Activated effector memory CD4-positive, alpha-beta T cell treated with Interleukin-2 at 50 U/mL for 16 hours (primary cell): ENCODE measurements at places on chromosomes 13 and 19.
A peak's percentile ranks its signal among the peaks of the same experiment; 100 is the strongest.

- peak; percentile 25 for DNase-seq
These were observed 18.1 kb upstream of the LRP3 start for GRCh38 chr19:33175886-33176669.

DNA sequence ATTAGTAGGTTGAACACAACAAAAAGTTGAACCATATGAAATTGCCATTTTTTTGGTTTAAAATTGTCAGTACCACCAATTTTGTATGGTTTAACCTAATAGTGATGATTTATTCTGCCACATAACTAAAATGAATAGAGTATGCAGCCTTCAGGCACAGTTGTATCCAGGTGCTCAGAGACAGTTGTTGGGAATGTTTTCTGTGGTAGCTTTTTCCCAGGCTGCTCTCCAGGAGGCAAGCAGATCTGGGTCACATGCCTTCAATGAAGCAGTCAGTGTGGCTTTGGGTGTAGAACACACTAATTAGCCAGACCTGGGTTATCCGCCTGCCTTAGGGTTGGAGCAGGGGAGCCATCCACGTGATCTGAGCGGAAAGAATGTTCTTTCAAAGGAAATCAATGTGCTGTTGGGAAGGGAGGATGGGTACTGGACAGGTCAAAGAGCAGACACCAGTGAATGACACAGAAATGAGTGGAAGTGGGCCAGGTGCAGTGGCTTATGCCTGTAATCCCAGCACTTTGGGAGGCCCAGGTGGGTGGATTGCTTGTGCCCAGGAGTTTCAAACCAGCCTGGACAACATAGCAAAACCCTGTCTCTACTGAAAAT, 28.6 kb downstream of the MARK4 start:
- DNase-seq, result no peak

GRCh38 chr13:99258210-99258860, at the start of gene GPR18:
GPR18 (minus strand) TSS chr13:99258379; CDS start chr13:99255872, 2,507 bp downstream.
- DNase-seq, result no peak

DNA sequence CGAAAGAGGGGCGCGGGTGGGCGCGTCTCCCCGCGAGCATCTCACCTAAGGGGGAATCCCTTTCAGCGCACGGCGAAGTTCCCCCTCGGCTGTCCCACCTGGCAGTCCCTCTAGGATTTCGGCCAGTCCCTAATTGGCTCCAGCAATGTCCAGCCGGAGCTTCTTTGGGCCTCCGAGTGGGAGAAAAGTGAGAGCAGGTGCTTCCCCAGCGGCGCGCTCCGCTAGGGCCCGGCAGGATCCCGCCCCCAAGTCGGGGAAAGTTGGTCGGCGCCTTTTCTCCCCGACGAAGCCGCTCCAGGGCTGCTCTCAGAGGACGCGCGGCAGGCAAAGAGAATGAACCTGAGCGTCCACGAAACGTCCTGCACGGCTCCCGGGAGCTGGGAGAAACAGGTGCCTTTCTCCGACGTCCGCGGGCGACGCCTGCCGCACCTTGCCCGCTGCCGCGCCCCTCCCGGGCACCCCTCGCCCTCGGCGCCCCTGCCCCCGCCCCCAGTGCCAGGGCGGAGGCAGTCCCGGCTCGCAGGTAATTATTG, 366 bp upstream of the KL start:
- DNase-seq, result no peak

- DNase-seq, result no peak
These were observed 9.0 kb upstream of the ATXN8OS start for GRCh38 chr13:70098669-70099068.

DNA sequence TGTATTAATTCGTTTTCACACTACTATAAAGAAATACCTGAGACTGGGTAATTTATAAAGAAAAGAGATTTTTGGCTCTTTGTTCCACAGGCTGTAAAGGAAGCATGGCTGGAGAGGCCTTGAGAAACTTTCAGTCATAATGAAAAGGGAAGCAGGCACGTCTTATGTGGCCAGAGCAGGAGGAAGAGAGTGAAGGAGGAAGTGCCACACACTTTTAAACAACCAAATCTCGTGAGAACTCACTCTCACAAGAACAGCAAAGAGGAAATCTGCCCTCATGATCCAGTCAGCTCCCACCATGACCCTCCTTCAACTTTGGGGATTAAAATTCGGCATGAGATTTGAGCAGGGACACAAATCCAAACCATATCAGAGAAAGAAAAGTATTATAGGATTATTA, 1255.9 kb upstream of the MIR17HG start:
- DNase-seq, result no peak

DNA sequence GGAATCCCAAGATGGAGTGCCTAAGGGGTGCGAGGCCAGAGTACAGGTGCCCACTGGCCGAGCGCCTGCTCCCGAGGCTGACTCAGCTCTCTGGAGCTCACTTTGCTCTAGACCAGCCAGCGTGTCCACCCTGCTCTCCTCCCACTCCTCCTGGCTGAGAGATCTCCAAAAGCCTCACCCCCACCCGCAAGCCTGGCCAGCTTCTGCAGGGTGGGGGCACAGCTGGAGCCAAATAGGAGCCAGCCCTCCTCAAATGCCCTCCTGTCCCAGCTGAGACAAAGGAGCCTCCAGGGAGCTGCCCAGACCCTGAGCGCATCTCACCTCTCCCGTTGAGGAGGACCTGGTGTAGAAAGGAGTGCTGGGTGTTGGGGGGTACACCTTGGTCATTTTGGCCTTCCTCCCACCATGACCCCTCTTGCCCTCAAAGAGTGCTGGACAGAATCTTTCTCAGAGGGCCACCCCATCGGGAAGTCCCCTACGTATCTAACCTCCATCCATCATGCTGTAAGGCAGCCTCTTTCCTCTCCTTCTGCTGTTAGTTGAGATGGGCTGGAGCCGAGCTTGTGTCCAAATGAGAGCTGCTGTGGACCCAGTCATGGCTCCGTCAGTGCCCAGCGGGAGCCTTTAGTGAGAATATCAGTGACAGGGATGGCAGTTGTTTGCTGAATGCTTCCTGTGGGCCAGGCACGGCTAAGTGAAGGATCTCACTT, 123.9 kb upstream of the VSTM2B start:
- DNase-seq, result no peak

GRCh38 chr19:10587022-10587838, at the start of gene AP1M2:
AP1M2 (minus strand) TSS chr19:10587312; CDS start chr19:10587231, 81 bp downstream.
- no peak for DNase-seq

GRCh38 chr13:111623208-111623607, 302.8 kb downstream of the TEX29 start:
- DNase-seq, result no peak

GRCh38 chr13:50129706-50130122, 114.5 kb downstream of the KCNRG start:
- no peak for DNase-seq

- DNase-seq, result no peak
These were observed 69.9 kb downstream of the RUBCNL start for GRCh38 chr13:46317120-46317519.

- DNase-seq, result no peak
These were observed 47.1 kb downstream of the USPL1 start for GRCh38 chr13:30664689-30665275.

GRCh38 chr19:29587518-29587986, 18.5 kb upstream of the POP4 start:
- DNase-seq, result peak; percentile 49

DNA sequence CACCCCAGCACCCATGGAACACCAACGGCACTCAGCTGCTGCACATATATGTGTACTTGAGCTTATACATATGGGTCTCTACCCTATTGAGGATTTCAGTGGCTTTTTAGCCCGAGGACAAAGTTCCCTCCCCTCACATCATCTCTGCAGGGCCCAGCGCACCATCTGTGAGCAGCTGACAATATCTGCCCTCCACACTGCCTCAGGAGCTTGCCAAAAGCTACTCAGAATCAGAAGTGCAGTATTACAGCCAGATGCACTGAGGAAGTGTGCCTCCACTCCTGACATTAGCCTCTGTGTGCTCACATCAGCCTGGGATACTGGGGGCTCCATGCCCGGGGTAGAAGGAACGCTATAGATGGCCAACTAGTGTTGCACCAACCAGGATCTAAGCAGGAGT, 903.9 kb downstream of the UQCRFS1 start:
- DNase-seq, result no peak

GRCh38 chr13:24116131-24116530, 44.4 kb upstream of the SPATA13 start:
- no peak for DNase-seq

DNA sequence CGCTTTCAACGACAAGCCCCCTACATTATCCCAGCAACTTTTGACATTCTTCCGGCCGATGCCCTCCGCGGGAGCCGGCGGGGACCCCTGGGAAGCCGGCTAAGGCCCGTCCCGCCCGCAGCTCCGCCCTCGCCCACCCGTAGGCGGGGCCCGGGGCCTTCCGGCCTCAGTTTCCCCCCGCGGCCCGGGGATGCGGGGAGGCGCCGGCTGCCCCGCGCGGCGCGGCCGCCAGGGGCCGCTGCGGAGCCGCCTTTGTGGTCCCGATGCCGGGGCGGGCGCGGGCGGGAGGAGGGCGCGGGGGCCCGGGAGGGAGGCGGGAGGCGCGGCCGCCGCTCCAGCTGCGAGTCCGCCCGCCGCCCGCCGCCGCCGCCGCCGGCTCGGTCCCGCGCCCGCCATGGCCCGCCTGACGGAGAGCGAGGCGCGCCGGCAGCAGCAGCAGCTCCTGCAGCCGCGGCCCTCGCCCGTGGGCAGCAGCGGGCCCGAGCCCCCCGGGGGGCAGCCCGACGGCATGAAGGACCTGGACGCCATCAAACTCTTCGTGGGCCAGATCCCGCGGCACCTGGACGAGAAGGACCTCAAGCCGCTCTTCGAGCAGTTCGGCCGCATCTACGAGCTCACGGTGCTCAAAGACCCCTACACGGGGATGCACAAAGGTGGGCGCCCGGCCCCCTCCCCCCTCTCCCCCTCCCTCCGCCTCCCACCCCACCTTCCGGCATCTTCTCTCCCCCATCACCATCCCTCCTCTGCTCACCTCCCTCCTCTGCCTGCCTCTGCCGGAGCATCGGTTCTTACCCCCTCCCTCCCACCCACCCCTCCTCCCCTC, at the start of gene CELF5:
Gene CELF5 (plus strand): TSS at position 316 of the 823 bp plus-strand sequence. CDS start 79 bp downstream, at position 395.
- peak; percentile 43 for DNase-seq

- DNase-seq, result no peak
These were observed 196.0 kb upstream of the GPR12 start for GRCh38 chr13:26956522-26957142.

DNA sequence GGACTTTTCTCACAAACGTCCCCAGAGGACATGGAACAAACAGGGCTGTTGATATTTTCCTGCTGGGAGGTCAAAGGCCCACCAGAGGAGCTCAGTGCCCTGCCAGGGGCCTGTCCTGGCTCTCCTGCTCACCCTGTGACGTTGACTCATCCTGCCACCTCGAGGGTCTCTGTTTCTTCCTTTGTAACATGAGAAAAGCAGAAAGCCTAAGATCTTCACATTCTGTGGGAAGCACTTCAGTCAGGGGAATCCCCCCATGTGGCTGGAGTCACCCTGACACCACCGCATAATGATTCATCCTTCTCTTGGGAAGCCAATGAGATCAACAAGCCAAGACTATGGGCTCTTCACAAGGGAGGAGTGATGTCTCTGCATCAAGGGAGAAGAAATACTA, 147.9 kb downstream of the KATNAL1 start:
- DNase-seq, result no peak

DNA sequence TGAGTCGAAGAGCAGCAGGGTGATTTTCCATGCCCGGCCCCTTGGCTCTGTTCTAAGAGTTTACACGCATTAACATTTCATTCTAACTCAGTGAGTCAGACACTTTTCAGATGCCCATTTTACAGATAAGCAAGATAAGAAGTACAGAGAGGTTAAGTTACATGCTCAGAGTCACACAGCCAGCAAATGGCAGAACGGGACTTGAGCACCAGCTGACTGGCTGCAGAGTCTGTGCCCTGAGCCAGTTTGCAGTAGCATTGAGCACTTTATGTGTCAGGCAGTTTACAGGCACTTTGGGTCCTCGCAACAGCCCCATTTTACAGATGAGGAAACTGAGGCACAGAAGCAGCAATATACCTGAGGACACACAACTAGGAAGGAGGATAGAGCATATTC, 19.0 kb downstream of the CCDC8 start:
- no peak for DNase-seq

DNA sequence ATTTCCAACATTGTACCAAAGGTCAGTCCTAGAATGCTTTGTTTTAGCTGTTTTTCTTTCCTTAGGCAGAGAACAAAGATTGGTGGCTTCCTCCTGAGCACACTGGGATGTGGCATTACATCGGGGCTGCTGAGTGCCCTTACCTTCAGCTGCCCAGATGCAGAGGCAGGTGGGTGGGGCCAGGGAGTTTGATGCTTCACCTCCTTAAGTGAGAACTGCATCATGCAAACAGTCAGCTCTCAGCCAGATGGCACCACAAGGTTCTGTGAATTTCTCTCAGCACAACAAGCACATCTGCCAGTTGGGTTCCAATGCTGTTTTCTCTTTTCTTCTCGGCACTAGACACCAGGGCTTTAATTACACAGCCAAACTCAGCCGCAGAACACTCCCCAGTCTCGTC, 87.4 kb upstream of the UBL3 start:
- DNase-seq, result peak; percentile 57

GRCh38 chr19:35756377-35757230, at the start of gene HSPB6:
HSPB6 (minus strand) TSS chr19:35757029; CDS start chr19:35757008, 21 bp downstream.
- no peak for DNase-seq

DNA sequence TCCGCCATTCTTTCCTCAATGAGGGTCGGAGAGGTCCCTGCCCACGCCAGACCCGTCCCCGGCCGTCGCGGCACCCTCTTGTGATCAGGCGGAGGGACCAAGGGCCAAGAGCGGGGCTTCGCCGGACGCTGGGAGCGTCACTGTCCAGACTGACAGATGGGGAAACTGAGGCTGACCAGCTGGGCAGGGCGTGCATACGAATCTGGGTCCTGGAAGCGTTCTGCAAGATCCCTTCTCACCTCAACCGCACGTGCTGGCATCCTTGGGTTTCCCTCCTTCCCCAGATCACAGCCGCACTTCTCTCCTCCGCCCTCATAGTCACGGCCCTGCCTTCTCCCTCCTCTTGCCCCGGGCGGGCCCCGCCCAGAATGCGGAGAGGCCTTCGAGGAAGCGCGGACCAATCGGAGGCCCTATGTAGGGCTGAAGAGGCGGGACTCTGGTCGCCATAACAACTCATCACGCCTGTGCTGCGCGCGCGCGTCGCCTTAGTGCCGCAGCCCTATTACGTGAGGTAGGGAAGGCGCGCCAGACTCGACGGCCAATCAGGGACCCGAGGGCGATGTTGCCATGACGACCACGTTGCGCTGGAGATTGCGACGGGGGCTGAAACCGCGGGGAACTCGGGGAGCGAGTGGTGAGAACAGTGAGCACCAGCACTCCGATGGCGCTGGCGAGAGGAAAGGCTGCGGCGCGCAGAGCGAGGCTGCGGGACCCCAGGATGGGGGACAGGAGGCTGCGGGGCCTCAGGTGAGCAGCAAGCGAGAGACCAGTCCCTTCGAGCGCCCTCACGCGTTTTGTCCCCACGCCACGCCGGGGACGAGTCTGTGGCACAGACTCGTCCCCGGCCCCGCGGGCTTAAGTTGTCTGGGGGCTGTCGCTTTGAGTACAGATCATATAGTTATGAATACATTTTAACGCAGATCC, 5.7 kb downstream of the RNF225 start:
- DNase-seq, result peak; percentile 97

GRCh38 chr19:28456708-28457320, 756.1 kb downstream of the UQCRFS1 start:
- no peak for DNase-seq
